ENCODE measurements at places on chromosomes 4 and X.

DNA sequence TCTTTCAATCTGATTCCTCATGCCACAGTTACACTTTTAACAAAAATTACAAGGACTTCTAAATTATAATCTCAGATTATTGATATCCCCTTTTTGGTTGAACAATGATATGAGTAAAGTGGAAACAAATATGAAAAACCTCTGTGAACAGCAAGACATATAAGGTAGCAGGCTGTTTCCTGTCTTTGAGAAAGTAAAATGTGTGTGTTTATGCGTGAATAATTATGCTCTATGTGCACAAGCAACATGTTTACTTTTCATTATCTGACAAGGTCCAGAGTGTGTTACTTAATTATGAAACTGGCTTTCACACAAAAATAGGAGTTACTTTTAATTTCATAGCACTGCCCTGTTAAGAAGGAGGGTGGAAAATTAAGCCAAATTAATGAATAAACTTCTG lies 43.1 kb downstream of the DDIT4L start:
- DNase-seq, result no peak

- no peak for DNase-seq
These were observed 10.1 kb upstream of the EXOSC9 start for GRCh38 chr4:121790976-121791375.

- DNase-seq, result no peak
These were observed 24.1 kb downstream of the SMIM43 start for GRCh38 chr4:121740796-121741409.

DNA sequence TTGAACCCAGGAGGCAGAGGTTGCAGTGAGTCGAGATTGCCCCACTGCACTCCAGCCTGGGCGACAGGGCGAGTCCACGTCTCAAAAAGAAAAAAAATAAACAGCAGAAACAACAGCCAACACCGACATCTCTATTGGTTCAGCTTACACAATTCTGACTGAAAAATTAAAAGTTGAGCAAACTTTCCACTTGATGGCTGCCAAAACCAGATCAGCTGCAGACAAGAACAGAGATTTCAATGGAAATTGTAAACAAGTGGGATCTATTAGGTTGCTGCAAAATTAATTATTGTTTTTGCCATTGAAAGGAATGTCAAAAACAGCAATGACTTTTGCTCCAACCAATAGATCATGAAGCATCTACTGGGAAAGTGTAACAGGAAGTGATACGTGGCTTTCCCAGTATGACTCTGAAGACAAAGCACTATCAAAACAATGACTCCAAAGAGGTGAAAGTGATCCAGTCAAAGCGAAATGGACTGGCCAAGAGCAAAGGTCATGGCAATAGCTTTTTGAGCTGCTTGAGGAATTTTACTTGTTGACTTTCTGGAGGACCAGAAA lies 26.3 kb downstream of the UPF3B start:
- DNase-seq, result no peak

DNA sequence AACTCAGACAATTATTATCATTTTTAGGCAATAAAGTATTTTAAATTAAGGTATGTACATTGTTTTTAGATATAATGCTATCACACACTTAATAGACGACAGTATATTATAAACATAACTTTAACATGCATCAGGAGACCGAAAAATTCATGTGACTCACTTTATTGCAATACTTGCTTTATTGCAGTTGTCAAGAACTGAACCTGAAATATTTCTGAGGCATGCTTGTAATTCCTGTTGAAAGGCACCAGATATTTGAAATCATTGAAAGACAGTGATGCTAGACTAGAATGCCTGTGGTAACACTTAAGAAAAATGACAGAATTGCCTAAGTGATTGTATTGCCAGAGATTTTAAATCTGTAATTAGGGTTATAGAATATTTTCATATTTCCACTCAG lies 175.6 kb upstream of the MAGEB2 start:
- no peak for DNase-seq

DNA sequence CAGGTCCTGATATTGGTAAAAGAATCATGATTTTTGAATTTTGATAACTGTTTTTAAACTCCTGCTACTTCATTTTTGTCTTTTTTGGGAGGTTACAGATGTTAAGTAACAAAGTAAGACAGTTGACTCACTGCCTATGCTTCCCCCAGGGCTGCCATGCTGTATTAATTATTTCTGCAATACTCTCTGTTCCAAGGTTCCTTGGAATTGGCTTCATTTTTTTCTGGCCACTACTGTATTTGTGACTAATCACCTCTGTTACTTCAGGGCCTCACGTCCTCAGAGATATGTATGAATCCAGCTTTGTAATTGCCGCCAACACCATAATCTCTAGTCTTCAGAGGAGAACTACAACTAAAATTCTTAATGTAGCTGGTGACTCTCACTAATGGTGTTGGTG lies 1729.3 kb downstream of the C4orf33 start:
- DNase-seq, result no peak

DNA sequence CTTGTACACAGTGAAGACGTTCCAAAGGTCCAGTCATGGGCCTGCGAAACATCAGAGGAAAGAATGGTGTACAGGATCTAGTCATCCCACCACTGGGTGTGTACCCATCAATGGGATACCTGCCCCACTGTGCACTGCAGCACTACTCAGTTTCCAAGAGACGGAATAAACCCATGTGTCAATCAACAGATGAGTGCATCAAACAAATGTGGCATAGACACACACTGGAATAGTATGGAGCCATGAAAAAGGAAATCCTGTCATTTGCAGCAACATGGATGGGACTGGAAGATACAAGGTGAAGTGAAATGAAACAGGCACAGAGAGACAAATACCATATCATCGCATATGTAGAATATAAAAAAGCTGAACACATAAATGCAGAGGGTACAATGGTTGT lies 48.0 kb downstream of the DHRSX start:
- DNase-seq, result no peak

GRCh38 chrX:129932821-129933321 lies 26.9 kb downstream of the UTP14A start:
- DNase-seq, result no peak

- DNase-seq, result no peak
These were observed 37.3 kb upstream of the BCORL1 start for GRCh38 chrX:129945131-129945530.

DNA sequence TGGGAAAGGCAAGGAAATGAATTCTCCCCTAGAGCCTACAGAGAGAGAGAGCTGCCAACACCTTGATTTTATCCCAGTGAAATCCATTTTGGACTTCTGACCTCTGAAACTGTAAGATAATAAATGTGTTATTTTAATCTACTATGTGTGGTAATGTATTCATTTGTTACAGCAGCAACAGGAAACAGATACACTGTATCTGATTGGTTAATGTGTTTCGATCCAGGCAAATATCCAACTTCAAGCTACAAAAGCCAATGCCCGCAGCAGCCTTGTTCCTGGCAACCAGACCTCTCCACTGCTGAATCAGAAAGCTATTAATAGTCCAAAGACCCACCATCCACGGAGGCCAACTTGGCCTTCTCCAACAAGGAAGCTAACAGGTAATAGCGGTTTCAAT lies 318.1 kb downstream of the PTTG2 start:
- DNase-seq, result no peak

GRCh38 chr4:179692222-179692621 lies 2250.0 kb upstream of the AGA start:
- no peak for DNase-seq

- no peak for DNase-seq
These were observed 45.0 kb downstream of the PGRMC2 start for GRCh38 chr4:128242601-128243000.

- no peak for DNase-seq
These were observed 28.5 kb upstream of the PRRG1 start for GRCh38 chrX:37320541-37321203.

DNA sequence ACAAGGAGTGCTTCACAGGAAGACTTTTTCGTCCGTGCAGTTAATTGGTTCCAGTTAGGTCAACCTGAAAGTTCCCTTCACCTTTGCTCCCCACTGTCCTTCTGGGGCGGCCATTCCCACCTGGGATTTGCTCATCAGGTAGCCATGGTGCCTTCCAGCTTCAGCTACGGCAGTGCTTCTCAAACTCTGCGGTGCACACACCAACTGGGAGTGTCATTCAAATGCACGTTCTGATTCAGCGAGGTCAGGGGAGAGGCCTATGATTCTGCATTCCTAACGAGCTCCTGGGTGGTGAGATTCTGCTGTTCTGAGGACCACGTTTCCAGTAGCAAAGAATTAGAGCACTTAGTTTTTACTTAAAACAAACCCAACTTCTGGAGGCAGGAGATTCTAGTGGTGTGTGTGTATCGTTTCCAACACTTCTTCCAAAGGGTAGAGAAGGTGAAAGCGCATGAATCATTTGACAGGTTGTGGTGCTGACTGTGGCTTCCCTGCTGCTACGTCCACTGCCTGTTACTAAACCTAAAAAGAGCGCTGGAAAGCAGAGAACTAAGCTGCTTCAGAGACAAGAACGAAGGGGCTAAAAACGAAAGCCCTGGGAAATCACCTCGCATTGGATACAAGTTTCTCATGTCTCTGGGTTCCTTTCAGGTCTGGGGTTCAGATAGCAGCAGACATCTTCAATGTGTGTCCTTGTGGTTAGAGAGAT lies 4.7 kb upstream of the HELT start:
- no peak for DNase-seq

DNA sequence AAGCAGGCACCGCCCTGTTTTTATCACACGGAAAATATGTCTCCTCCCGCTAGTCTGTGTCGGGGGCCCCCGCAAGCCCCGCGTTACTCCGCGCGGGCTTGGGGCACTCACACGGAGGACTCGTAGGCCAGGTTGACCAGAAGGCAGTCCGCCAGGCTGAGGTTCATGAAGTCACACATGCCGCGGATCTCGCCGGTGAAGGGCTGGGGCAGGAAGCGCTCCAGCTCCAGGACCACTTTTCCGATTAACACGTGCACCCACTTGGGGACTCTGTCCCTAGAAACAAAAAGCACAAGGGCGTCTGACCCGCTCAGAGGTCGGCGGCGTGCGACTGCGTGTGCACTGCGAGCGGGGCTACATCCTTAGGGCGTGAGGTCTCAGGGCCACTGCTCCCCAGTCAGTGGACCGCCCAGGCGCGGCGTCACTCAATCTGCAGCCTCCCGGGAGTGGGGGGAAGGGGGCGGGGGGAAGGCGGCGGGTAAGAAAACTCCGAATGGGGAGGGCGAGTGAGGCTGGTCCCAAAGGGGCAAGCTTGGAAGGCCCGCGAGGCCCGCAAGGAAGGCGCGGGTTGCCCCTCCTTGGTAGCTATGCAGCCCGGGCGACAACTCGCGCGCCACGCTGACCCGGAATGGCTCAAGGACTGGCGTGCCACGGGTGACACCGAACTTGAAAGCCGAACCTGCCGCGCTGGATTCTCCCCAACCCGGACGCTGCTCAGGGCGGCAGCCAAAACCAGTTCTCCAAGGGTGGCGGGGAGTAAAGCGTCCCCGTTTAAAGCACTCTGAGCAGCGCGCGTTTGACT lies 722 bp downstream of the NAAA start:
- peak; percentile 73 for DNase-seq

GRCh38 chrX:19515615-19516105 lies 352 bp upstream of the MAP3K15 start:
- no peak for DNase-seq

GRCh38 chr4:147617173-147617840 lies at the start of gene TMEM184C:
TMEM184C (plus strand) TSS chr4:147617397; CDS start chr4:147617957, 560 bp downstream.
- peak; percentile 97 for DNase-seq

- DNase-seq, result peak; percentile 76
These were observed 4.0 kb downstream of the HERC6 start for GRCh38 chr4:88382621-88383020.

GRCh38 chrX:43592597-43592996 lies 63.5 kb upstream of the MAOA start:
- no peak for DNase-seq

GRCh38 chr4:41256131-41256739 lies 493 bp upstream of the UCHL1 start:
- DNase-seq, result no peak
